CD4-positive, alpha-beta T cell treated with Interleukin-2 at 100 ng/mL for 4 hours (primary cell): ENCODE measurements at places on chromosomes 1 and 21.

- no peak for DNase-seq
These were observed 106.7 kb downstream of the CAMTA1 start for GRCh38 chr1:6891781-6892579.

GRCh38 chr1:169025412-169025811, 81.1 kb upstream of the ATP1B1 start:
- DNase-seq: no peak

DNA sequence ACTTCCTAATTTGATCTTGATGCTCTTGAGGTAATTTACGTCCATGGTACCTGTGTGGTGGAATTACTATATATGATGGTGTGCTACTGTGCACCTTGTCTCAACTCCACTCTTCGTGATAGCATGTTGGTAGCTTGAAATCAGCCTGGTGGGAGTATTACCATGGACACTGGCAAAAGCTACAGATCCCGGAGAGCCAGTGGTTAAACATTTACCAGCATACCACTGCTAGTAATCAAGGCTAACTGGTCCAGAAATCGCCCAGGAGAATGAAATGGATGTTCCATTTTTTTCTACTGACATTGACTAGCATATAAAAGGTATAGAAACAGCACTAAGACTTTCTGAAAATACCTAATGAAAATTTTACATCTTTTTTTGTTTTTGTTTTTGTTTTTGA, 30.6 kb downstream of the ELK4 start:
- no peak for DNase-seq

DNA sequence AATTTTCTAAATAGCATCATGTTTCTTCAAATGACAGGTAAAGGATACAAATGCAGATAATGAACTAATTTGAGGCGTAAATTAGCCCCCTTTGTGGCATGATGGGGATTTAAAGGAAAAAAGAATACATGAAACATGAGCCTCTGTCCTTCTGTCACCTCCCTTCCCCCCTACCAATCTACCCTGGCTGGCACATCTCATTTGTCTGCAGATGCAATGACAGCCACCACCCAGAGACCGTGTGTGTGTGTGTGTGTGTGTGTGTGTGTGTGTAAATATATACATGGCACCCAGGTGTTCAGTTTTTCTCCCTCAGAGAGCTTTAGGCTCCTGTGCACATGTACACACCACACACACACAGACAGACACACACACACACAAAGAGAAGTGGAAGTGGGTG, 451.1 kb downstream of the RWDD3 start:
- DNase-seq: no peak

DNA sequence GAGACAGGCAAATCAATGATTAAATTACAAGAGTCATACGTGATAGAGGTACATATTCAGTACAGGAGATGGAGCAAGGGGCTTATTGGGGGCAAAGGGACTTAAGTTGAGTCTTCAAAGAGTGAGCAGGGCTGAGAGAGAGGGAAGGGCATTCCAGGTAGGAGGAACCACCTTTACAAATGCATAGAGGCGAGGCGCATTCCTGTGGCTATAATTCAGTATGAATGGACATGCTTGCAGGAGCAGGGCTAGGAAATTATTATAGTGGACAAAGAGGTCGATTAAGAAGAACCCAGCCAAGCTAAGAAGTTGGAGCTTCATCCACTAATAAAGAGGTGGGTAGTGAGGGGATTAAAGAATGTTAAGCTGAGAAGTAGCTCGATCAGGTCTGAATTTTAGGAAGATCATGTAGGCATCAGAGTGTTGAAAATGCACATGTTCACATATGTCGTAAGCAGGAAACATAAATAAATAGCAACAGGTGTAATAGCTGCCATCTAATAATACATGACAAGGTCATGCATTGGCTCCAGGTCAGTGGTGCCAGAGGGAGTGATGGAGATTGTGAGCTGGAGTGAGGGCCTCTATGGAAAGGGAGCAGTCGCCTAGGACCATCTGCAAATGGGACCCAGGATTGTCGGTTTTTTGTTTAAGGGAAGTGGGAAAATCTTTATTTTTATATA, 12.0 kb upstream of the HNRNPU start:
- DNase-seq: no peak

- no peak for DNase-seq
These were observed 47.2 kb downstream of the FMN2 start for GRCh38 chr1:240138867-240139266.

DNA sequence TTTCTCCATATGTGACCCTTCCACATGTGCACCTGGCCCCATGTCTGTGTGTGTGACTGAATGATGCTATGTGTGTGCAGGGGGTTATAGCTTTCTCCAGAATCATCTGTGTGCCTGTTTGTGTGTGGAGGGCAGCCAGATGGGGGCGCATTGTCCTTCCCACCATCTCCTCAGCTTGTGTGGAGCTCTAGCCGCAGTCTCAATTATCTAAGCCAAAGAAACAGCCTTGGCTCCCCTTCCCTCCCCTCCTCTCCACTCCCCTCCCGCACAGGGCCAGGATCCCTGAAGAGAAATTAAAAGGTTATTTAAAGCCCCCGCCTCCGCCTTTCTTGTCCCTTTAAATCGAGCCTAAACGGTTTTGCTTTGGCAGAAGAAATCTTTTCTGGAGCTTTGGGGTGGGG, 1.8 kb upstream of the DMBX1 start:
- DNase-seq: no peak
